ENCODE measurements at places on chromosomes 6 and 20.

DNA sequence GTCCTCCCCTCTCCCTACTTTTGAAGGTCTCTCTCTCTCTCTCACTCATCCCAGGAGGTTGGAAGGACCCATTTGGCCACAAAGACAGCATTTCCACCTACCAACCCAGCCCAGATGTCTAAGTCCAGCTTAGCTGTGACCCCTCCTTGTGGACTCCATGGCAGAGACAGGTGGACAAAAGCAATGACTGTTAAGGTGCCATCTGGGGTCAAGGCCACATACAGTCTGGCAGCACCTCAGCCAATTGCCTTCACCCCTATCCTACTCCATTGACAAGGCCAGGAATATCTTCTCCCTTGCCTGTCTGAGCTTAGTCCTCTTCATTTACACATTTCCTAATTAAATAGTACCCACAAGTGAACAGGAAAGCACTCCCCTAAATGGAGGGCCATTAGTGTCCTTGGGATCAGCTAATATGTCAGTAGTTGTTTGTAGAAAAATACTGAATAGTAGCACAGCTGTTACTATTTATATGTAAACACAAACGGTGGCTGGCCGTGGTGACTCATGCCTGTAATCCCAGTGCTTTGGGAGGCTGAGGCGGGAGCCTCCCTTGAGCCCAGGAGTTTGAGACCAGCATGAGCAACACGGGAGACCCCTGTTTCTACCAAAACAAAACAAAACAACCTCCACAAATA lies 28.8 kb downstream of the GCM1 start:
- DNase-seq: no peak

GRCh38 chr20:23234311-23235078 lies 116.1 kb upstream of the NXT1 start:
- DNase-seq: no peak

DNA sequence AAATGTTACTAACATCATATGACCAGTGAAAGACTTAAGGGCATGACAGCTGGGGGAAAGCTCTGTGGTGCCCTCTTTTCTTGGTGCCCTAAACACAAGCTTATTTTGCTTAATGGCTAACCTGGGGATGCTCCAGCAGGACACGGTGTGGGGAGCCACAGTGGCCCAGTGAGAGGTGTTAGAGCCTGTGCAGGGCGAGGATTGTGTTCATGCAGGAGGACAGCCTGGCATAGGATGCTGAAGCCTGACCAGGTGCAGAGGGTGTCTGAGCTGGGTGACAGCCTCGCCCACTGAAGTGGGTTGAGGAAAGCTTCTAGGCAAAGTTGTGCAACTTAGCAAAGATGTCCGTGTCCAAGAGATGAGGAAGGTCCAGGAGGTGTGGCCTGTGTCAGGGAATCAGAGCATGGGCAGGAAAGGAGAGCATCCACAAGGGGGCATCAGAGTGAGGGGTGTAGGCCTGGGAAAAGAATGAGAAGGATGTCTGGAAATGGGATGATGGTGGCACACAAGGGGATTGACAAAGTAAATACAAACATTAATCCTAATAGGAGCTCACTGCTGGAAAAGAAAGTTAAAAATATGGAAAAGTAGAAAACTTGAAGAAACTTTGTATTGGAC lies 33.9 kb downstream of the SLC17A4 start:
- DNase-seq: no peak

DNA sequence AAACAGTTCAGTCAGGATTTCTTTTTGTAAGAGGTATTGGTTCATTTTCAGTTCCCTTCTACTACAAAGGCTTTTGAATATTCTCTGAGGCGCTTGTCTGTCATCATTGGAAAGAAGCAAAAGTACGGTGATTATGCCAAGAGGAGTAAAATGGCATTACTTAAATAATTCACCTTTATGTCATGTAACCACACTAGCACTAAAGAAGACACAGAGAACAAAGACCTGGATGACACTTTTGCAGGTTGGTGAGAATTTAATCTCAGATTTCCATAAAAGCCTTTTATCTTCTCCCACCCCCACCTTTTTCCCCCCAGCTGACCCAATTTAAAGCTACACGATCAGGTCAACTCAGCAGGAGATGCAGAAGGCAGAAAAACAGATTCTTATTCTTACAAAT lies 451.8 kb downstream of the HACE1 start:
- no peak for DNase-seq

- no peak for DNase-seq
Observed at GRCh38 chr6:146292506-146292905, 251.1 kb upstream of the RAB32 start.

DNA sequence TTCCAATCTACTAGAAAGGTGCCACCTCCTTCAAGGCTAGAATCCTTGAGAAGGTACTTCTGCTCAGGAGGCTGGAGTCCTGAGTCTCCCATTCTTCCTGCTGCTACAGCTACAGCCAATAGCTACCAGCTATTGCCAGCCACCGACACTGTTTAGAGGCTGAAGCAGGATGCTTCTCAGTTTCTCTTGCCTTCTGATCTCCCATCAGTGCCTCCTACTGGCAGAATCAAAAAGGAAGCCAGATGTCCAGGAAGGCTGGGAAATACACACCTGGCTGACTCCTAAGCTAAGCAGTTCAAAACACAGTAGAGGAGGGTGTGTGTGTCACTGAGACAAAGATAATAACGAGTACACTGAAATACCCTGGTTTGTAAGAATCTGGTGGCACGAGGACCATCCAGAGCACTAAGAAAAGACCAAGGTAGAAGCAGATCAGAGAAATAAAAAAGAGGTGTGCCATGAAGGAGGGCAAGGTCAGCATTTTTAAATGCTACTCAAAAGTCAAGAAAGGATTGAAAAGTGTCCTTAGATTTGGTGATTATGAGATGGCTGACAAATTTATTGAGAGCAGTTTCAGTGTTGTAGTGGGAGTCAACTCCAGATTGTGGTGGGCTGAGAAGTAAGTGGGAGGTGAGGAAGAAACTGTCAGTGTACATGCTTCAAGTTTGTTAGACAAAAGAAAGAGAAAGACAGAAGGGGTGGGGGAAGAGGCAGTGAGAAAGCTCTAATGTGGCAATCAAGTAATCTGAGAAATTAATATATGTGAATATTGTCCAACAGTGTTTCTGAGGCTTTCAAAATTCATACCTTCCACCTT lies 2.3 kb upstream of the HLA-DMA start:
- DNase-seq: no peak

GRCh38 chr20:47318027-47318585 lies 38.4 kb downstream of the ZMYND8 start:
- no peak for DNase-seq

- no peak for DNase-seq
Observed at GRCh38 chr6:19463925-19464324, 373.2 kb upstream of the ID4 start.

- no peak for DNase-seq
Observed at GRCh38 chr20:24780674-24781417, 168.2 kb upstream of the CST7 start.

DNA sequence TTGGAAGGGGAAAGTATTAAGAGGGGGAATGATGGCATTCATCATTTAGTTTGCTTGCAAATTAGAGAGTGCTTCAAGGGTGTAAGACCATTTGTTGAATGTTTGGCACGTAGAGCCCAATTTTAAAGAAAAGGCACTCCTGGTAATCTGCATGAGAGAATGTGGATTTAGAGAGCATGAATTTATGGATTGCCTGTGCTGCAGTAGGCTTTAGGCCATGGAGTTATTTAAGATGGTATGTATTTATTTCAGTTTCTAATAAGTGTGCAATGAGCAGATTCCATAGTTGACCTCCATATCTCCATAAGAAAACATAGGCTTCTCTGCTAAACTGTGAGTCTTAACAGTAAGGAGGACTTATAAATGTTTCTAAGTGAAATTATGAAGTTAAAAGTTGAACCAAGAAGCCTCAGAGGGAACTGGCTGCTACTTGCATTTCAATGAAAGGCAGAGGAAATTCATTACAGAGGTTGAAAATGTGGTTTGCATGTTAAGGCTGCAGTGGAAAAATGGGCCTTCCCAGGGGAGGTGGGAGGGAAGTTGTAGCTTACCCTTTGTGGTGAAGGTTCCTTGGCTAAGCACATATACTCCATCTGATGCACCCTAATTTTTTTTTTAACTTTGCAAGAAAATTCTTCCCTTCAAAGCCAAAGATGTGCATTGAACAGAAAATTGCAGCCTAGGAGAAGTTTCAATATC lies 134.2 kb downstream of the CARMIL1 start:
- DNase-seq: no peak

GRCh38 chr6:82083646-82084045 lies 163.9 kb downstream of the IBTK start:
- DNase-seq: no peak

GRCh38 chr20:34334654-34335407 lies 28.2 kb upstream of the ITCH start:
- DNase-seq: no peak

DNA sequence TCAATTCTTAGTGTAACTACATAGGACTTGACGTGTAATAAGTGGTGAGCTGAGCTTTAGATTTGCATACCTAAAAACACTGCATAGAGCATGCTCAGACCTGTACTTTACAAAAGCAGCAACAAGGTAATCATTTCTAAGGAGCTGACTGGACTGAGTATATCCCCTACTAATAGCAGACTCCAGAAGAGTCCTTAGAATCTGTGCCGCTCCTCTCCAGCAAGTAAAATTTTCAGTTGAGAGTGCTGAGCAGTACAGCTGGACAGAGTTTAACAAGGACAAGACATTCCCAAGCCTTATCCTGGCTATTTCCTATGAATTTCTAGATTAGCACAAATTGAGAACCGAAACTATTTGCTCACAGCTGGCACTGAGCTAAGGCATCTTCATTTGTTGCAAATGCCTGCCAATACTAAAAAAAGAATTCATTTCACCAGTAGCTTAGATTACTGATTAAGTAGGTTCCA lies 26.1 kb upstream of the KLHL31 start:
- DNase-seq: no peak

- DNase-seq: no peak
Observed at GRCh38 chr6:149963212-149963461, 606 bp upstream of the ULBP1 start.

- DNase-seq: no peak
Observed at GRCh38 chr6:132369526-132369925, 31.7 kb downstream of the MOXD1 start.

GRCh38 chr6:36926708-36927513 lies 27.6 kb upstream of the PI16 start:
- DNase-seq: no peak

DNA sequence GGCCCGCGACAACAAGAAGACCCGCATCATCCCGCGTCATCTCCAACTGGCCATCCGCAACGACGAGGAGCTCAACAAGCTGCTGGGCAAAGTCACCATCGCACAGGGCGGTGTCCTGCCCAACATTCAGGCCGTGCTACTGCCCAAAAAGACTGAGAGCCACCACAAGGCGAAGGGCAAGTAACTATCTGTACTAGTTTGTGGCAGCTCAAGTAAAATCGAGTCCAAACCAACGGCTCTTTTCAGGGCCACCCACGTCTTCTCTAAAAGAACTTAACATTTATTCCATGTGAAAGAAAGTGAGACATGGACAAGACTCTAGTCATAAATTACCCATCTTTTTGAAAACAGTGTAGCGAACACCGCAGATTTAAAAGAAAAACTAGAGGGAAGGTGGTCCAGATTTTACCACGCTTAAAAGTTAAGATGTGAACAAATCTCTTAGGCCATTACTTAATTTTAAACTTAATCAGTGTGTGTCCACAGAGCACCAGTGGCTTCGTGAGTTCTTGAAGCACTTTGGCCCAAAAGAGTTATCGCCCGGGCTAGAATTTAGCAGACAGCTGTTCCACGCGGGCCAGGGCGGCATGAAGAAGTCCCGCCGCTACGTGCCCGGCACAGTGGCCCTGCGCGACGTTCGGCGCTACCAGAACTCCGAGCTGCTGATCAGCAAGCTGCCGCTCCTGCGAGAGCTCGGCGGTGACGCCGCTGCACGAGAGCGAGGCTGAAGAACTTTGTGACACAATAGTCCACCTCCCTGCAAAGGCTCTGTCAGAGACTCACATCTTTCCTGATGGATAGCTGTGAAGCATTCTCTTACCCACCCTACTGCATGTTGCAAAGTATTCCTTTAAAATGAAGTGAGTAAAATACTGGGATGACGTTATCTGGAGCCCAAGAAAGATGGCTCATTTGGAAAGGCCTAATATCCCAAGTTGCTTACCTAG lies 113.9 kb upstream of the PRSS16 start:
- DNase-seq: no peak

DNA sequence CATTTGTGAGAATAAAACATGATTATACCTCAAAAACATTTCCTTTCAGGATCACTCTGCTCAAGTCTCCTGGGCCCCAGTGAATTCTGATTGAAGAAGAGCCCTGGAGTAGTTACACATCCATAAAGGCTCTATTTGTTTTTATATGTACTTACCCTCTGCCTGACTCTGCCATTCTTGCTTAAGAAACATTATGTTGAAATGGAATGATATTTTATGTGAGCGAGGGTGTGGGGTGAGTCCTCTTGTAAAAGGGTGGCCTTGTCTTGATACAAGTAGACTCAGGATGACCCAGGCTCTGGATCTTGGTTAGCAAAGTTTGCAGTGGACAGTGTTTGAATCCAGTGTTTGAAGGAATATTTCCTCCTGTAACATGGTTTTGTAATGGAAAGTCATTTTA lies 215.4 kb upstream of the PREP start:
- no peak for DNase-seq

DNA sequence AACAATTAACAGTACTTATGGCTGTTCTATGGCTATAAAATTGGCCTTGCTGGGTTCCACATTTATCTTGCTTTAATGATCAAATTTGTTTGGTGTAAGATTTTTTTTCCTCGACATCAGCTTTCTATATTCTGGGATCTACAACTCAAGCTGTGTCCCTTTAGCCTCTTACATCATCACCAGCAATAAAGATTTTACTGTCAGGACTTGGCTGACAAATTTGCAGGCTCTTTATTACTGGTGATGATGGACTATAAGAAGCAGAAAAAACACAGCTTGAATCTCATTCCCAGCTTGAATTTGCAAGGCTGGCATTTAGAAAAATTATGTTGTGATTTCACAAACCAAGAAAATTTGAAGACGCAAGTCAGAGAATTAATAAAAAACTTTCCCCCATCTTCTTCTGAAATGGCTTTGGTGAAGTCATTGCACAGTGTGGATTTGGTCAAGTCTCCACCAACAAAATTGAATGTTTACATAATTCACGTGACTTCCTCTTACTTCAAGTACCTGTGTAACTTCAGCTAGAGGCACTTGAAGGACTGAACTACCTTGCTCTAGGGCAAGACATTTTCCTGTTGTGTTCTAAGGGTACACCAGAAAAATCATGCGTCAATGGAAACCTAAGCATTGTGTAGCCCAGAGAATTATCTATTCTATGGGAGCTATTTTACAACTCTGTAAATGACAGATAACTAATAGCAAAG lies 175.0 kb downstream of the CBLN4 start:
- DNase-seq: no peak

GRCh38 chr20:5895626-5896025 lies 54.7 kb downstream of the TRMT6 start:
- DNase-seq: no peak
